CD4-positive, alpha-beta T cell treated with Interleukin-1 beta for 1 hour (primary cell): ENCODE measurements at places on chromosomes 1 and 21.

- no peak for DNase-seq
Observed at GRCh38 chr21:44303490-44303981, 3.7 kb downstream of the PFKL start.

- no peak for DNase-seq
Observed at GRCh38 chr1:218686258-218686657, 341.1 kb downstream of the TGFB2 start.

- no peak for DNase-seq
Observed at GRCh38 chr1:54805466-54805865, 4.3 kb upstream of the TTC22 start.

- no peak for DNase-seq
Observed at GRCh38 chr21:35145626-35146233, 96.6 kb upstream of the RUNX1 start.

- DNase-seq: no peak
Observed at GRCh38 chr1:60861961-60862567, 220.3 kb upstream of the NFIA start.

- no peak for DNase-seq
Observed at GRCh38 chr1:214317734-214318133, 36.8 kb downstream of the SMYD2 start.

- no peak for DNase-seq
Observed at GRCh38 chr1:203934027-203934426, 72.6 kb downstream of the SNRPE start.

DNA sequence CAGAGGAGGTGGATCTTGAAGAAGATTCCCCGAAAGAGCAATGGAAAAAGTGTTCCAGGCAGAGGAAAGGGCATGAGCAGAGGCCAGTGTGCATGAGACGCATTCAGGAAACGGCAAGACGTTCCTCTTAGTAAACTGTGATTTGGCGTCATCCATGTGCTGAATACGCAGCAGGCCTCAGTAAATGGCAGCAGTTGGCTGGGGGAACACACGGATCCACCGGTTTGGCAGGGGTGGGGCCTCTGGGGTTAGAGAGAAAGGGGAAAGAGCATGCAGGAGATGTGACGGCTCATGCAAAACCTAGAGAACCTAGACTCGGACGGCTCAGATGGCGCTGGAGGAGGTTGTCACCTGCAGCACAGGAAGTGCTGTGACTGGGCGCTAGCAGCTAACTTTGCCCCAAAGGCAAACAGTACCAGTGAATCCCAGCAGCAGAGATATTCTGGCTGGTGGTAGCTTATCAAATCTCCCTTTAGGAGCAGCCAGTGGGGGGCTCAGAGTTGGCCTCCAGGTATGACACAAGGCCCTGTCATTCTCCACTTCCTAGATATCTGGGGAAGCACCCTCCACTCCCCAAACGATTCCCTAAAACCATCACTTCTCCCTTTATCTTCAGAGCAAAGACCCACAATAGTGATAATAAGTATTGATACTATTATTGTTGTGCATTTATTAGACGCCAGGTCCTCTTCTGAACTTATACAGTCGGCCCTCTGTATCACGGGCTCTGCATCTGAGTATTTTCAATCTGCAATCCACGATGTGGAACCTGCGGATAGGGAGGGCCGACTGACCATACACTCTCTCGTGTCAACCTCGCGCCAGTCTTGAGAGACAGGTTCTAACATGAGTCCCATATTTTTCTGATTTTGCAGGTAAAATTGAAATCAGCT lies 7.6 kb downstream of the LAPTM5 start:
- peak; percentile 72 for DNase-seq

- no peak for DNase-seq
Observed at GRCh38 chr21:38858026-38858811, 52.5 kb downstream of the ETS2 start.

DNA sequence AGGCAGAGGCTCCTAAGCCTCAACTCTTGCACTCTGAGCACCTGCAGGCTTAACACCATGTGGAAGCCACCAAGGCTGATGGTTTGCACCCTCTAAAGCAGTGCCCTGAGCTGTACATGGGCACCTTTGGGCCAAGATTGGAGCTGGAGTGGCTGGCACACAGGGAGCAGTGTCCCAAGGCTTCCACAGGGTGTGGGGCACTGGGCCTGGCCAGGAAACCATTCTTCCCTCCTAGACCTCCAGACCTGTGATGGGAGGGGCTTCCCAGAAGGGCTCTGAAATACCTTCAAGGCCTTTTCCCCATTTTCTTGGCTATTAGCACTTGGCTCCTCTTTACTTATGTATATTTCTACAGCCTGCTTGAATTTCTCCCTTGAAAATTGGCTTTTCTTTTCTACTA lies 67.9 kb upstream of the PPM1J start:
- no peak for DNase-seq

DNA sequence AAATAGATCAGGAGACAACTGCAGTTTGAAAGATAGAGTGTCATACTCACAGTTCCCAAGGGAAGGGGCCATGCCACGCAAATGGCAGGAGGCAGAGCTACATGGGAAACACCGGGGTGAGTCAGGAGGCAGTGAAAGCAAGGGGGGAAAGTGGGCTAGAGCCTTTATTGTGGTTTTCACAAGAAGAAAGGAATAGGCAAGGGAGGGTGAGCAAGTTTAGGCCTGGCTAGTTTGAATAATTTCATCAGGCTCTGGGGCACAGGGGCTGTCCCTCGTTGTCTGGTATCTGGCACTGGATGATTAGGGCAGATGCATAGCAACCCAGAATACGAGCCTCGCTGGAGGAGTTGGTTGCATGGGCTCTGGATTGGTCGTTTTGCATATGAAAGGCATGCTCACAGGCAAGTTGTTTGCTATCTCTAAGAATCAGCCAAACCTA lies 17.0 kb upstream of the ITLN2 start:
- no peak for DNase-seq

- no peak for DNase-seq
Observed at GRCh38 chr21:29320031-29320430, 21.3 kb downstream of the BACH1 start.

- no peak for DNase-seq
Observed at GRCh38 chr1:150256554-150257341, 826 bp upstream of the CA14 start.

DNA sequence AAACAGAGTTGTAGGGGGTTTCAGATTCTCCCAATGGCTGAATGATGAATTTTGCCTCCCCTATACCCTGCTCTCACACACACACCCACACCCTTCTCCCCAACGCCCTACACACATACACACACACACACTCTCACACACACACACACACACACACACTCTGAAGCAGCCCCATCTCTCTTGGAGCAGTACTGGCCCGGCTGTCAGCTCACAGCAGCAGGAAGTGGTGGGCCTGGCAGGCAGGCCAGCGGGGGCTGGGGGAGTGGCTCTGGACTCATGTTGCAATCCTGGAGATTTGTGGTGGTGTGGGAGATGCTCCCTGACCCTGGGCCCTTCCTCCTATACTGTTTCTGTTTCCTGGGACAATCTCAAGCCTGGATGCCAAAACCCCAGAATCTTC lies 2.2 kb downstream of the IKBKE start:
- DNase-seq: peak; percentile 40

GRCh38 chr1:98405581-98406074 lies 255.9 kb upstream of the SNX7 start:
- no peak for DNase-seq

- no peak for DNase-seq
Observed at GRCh38 chr1:203378556-203379245, 27.8 kb upstream of the FMOD start.

DNA sequence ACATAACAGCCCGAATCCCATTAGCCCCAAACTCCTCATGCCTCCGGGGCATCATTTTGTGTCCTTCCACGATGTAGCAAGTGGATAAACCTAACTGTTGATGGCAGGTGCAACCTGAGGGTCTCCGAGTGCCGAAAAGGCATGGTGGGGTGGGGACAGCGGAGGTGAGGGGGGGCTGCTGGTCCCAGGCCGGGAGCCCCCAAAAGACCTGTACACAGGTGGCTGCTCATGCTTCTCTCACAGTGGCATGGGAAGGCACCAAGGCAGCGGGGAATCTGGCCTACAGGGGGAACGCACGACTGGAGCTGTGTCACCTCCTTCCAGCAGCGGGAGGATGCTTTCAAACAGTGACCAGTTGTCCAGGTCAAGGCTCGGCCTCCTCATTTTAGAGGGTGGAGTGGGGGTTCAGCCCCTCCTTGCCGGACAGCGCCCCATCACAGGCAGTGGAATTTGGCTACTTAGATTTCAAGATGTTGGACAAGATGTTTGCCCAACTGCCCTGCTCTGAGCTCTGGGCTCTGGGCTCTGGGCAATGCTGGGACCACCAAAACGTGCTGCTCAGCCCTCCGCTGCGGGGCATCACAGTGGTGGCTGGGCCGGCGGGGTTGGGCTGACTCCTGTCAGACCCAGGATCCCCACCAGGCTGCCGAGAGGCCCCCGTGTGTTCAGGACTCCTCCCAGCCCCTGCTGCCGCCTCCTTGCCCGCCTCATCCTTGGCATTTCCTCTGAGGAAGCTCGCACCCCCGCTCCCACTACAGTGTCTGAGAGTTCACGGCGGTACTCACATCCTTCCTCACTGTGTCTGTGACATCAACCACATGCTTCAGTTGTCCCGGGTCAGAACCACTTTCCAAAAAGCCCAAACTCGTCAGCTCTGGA lies 7.6 kb downstream of the DNMT3L start:
- DNase-seq: no peak

- no peak for DNase-seq
Observed at GRCh38 chr1:83849191-83850061, 149.5 kb downstream of the TTLL7 start.

DNA sequence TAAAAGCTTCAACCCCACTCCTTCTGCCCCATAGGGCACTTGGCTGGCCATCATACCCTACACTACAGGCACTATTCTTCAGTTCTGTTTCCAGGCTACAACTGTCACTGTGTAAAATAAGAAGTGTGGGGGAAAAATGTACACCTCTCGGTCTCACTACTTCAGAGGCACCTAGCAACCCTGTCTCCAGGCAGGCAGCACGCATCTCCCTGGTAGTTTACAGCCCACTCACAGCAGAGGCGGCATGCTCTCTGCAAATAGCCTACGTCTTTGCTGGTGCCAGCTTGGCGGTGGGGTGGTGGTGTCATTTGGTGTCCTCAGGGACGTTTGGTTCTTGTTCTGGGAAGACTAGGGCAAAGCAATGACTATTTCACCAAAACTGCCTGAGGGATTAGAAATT lies 48.2 kb upstream of the BTG3 start:
- DNase-seq: no peak

DNA sequence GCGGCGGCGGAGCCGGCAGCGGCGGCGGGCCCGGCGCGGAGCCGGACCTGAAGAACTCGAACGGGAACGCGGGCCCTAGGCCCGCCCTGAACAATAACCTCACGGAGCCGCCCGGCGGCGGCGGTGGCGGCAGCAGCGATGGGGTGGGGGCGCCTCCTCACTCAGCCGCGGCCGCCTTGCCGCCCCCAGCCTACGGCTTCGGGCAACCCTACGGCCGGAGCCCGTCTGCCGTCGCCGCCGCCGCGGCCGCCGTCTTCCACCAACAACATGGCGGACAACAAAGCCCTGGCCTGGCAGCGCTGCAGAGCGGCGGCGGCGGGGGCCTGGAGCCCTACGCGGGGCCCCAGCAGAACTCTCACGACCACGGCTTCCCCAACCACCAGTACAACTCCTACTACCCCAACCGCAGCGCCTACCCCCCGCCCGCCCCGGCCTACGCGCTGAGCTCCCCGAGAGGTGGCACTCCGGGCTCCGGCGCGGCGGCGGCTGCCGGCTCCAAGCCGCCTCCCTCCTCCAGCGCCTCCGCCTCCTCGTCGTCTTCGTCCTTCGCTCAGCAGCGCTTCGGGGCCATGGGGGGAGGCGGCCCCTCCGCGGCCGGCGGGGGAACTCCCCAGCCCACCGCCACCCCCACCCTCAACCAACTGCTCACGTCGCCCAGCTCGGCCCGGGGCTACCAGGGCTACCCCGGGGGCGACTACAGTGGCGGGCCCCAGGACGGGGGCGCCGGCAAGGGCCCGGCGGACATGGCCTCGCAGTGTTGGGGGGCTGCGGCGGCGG lies 1.0 kb downstream of the ARID1A start:
- DNase-seq: peak; percentile 73
